NCI-H2029 treated with DMSO at 0.1 percent for 48 hours (cell line): ENCODE measurements at places on chromosomes 5 and 9.

DNA sequence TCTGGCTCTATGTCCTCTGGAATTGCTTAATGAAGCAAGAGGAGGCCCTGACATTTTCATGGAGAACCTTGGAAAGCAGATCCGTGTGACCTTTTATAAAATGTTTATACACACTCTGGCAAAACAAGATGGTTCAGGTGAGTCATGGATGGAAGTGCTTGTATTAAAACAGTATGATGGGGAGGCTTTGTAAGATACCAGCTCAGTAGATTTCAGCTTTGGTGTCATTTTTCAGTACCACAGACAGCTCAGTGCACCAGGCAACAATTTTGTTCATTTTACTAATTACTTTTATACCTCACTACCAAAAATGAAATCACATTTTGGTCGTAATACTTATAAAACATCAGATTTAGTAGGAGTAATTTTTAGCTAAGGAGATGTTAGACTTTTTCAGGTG, 5.2 kb downstream of the KCNN2 start:
- no peak for DNase-seq

DNA sequence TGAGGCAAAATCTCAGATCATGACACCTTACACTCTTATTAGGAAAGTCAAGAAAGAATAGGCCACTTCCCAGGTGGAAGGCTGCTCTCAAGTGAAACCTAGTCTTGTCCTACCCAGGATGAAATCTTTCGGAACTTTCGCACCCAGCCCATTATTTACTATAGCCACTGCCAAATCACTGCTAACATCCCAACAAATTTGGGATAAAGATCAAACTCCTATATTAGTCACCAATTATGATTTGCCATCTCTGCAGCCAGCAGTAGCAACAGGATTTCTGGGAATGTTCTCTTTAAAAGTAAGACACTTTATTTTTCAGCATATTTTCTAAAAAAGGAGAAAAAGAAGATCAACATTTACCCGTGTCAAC, 224.6 kb downstream of the GAS1 start:
- no peak for DNase-seq

DNA sequence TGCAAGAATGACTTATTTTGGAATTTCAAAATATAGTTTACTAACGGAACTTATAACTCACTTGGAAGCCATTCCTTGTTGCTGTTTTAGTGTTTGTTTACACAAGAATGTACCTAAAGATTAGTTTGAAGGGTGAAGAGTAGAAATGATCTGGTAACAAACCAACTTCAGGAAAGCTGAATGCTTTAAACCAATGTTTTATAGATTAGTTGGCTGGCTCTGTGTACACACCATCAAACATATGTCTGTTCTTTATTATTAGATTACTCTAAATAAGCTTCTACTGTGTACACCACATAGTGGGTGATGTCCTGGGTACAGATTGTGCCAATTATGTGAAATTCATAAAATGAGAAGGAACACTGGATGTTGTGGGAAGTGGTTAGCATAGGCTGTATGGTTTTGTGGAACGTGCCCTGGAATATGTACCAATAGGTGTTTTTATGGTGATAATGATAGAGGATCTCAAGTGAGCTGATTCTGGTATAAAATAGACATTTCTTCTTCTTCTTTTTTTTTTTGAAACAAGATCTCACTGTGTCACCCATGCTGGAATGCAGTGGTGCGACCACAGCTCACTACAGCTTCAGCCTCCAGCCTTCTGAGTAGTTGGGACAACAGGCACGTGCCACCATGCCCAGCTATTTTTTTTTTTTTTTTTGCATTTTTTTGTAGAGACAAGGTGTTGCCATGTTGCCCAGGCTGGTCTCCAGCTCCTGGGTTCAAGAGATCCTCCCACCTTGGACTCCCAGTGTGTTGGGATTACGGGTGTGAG, 109.3 kb upstream of the DHFR start:
- DNase-seq: no peak

DNA sequence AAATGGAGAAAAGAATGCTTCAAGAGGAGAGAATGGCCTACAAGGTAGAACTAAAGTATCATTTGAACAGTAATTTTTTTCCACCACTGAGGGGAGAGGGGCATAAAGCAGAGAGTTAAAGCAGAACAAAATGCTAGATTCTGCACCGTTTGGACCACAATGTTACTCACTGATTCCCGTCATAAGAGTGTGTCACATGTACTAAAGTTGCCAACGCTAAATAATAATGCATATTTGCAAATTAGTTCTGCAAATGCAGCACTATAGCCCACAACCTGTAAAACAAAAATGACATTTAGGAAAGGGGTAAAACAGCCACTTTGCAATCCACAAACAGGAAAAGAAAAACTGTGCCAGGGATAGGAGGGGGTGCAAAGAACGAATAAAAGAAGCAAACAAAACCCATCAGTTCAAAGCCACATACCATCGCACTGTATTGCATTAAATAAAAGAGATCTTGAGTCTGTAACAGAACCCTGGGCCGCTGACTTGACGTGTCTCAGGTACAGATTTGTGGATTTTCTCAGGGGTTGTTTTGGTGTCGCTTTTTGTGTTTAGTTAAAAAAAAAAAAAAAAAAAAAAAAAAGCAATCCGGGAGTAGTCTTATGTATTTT, 7.7 kb upstream of the NFIB start:
- peak; percentile 50 for DNase-seq

- no peak for DNase-seq
Observed at GRCh38 chr5:132742158-132742557, 4.8 kb upstream of the KIF3A start.

GRCh38 chr5:59823420-59823819, 70.1 kb downstream of the PDE4D start:
- DNase-seq: no peak

- DNase-seq: no peak
Observed at GRCh38 chr5:39577529-39577928, 152.7 kb upstream of the DAB2 start.

DNA sequence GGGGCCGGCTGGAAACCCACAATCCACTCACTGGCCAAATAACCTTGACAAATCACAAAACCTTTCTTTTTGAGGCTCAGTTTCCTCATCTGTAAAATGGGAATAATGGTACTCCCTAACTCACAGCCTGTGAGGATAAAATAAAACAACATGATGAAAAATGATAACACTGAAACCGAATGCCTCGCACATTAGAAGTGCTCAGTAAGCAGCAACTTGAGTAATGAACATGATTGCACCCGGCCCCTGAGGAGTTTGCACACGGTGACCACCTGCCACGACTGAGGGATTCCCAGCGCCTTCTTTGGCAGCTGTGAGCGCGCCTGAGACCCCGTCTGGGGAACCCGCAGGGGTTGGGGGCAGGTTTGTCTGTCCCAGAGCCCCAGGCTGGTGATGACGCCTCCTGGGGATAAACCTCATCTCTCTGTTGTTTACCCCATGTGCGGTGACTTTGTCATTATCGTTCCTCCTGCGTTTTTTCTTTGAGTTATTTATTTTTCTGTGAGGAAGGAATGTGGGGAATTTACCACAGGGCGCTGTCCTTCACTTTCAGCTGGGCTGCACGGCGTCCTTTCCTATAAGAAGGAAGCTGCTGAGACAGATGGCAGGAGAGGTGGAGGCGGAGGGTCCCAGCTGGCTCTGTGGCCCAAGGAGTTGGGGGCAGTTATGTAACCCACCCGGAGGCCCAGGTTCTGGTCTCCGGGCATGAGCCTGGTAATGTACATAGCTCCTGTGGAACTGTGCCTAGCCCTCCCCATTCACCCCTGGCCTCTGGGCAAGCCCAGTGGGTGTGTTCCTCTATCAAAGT, 3.0 kb upstream of the SYNPO start:
- no peak for DNase-seq

GRCh38 chr5:7347377-7347776, 48.6 kb upstream of the ADCY2 start:
- DNase-seq: no peak

- no peak for DNase-seq
Observed at GRCh38 chr5:124630767-124631704, 115.4 kb downstream of the ZNF608 start.

DNA sequence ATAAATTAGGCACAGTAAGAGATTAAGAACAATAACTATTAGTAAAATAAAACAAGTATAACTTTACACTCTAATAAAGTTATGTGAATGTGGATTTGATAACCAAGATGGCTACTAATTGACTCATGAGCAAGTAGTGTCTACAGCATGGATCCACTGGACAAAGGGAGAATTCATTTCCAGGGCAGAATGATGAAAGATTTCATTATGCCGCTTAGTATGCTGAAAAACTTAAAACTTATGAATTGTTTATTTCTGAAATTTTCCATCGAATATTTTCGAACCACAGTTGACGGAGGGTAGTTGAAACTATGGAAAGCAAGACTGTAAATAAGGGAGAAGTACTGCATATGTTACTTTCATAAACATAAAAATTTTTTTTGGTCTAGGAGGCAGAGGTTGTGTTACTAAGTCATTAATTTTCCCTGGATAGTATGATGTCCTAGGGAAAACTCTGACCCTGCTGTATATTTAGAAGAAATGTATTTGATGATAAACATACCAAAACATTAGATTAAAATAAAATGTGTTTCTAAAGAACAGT, 24.9 kb upstream of the TARS1 start:
- DNase-seq: no peak

DNA sequence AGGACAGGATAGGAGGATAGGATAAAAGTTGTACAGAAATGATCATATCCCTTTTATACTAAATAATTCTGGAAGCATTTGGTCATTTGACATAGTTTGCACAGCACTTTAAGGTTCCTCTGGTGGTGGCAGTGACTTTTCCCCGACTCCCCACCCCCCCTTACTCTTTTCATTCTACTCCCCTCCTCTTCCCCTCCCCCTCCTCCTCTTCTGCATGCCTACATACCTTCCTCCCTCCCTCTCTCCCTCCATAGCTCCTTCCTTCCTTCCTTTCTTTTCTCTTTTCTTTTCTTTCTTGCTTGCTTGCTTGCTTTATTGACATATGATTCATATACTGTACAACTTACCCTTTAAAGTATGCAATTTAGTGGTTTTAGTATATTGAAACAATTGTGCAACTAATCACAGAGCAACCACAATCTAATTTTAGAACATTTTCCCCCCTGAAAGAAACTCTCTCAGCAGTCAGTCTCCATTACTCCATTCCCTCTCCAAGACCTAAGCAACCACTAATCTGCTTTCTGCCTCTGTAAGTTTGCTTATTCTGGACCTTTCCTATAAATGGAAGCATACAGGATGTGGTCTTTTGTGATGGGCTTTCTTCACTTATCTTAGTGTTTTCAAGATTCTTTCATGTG, 159.0 kb downstream of the HACD4 start:
- no peak for DNase-seq

DNA sequence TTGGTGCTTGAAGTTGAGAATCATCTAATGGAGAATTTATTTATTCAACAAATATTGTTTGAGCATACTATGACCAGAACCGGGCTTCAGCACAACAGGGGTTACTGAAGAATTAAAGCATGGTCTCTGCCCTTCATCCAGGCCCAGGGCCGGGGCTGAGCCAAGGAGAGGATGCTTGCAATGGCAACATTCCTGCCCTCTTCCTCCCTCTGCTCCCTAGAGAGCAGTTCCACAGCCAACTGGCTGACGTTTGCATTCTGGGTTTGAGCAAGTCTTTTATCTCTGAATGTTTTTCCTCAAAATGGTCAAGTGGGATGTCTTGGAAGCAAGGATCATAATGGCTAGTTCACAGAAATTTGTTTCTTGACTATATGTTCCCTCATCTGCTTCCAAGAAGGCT, 80.7 kb downstream of the GLDC start:
- no peak for DNase-seq

DNA sequence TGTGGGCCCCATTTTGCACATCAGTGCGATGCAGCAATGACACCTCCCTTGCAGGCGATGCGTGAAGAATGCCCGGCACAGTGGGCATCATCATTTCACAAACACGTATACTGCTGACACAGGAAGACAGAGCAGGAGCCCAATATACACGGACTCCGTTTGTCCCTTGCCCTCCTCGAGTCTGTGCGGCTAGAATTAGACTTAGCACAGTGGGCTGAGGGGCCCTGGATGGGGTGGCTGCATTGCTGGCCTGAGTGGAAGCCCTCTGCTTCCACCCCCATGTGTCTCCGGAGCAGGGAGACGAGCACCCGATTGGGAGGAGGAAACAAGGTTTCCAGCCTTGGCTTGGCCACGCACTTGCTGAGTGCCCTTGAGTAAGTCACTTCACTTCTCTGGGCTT, 40.8 kb downstream of the GSN start:
- no peak for DNase-seq

GRCh38 chr5:149517461-149518122, 33.6 kb downstream of the CSNK1A1 start:
- peak; percentile 38 for DNase-seq

GRCh38 chr5:122639864-122640263, 135.0 kb upstream of the SNX2 start:
- no peak for DNase-seq

DNA sequence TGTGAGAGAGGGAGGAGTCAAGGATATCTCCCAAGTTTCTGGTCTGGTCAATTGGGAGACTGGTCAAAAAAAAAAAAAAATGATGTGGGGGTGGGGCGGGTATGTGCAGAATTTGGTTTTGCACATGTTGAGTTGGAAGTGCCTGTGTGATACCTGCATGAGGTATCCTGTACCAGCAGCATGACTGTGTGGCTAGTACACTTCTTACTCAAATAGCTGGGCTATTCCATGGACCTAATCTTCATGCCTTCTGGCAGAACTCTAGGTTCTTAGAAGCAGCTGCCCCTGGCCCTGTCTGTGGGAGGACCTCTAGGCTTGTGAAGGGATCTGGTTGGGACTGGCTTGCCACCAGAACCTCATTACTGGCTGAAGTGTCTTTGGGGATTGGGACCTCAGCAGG, 93.5 kb downstream of the RALGPS1 start:
- DNase-seq: no peak
